ENCODE measurements at places on chromosomes 12 and 14.

DNA sequence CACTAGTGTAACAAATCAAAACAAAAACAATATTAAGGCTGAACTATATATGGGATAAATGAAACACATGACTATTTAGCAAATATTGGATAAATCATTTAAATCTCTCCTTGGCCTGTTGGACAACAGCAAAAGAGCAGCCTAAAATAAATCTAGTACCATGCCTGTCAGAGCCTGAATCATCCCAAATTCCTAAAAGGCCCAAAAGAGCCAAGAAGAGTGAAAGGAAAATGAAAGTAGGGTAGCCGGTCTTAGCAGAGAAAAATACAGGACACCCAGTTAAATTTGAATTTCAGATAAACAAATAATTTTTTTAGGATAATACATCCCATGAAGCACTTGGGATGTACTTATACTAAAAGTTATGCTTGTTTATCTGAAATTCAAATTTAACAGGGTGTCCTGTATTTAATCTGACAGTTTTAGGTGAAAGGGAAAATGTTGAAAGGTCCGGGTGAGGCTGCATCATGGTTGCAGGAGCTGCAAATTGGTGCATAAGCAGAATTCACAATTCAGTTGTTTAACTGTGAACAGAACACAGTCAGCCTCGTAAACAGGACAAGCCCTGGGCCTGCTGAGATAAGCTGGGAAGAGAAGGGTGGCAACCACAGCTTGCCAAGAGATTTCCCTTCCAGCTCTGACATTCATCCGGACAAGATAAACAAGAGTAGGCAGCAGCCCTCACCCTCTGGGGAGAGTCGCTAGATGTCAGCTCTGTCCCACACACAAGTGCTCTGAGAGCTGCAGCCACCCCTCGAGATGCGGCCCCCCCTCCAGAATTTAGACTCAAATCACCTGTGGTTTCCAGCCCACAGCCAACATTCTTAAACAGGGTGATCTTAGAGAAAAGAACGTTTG lies 30.3 kb downstream of the DMAC2L start:
- peak; percentile 77 for DNase-seq

DNA sequence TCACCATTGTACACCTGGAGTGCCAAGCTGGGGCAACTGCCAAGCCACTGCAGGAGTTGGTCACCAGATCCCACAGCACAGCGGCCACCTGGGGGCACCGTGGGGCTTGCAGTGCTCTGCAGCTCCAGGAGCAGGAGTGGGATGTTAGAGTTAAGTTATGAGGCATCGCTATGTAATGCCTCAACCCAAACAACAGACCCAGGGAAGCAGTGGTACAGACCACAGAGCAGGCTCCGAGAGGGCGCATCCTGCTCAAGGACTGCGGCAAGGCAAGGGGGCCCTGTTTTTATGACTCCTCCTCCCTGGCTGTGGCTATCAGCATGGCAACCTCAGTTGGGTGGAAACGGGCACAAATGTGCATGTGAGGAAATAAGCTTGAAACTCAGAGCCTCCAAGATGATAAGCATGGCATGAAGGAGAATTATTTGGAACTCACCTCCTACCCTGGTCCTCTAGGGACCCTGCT lies 63.1 kb downstream of the ARL6IP4 start:
- peak; percentile 93 for DNase-seq

- no peak for DNase-seq
These were observed 948.1 kb downstream of the NRXN3 start for GRCh38 chr14:79118291-79118690.

DNA sequence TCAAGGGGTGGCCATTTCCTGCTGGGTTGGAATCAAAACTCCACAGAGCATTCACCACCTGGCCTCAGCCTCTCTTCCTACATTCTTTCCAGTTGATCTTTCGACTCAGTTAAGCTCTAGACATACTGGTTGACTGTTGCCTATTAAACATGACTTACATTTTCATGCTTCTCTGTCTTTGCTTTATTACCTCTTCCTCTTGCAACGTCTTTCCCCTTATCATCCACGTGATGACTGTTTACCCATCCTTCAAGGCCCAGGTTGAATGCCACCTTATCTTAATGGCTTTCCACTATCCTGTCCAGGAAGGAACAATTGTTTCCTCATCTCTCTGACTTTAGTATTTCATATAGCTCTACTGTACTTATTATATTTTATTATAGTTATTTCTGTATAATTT lies 24.4 kb upstream of the CCDC175 start:
- DNase-seq: no peak

DNA sequence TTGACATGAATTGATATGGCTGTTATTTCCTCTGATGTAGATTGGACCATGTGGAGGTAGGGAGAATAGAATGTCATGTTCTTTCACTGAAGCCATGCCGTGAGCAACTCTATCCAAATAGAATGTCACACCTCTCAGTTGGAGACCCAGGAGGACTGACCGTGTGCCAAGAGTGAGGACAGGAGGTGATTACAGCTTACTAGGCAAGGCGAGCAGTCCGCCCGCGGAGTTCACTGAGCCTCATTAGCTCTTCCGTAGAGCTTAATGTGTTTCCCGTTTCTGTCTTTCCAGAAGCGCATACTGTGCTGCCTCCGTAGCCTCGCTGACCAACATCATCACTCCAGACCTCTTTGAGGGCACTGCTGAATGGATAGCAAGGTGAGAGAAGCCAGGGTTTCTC lies 45.6 kb downstream of the FNTB start:
- peak; percentile 64 for DNase-seq

- DNase-seq: no peak
These were observed 14.4 kb downstream of the RASSF9 start for GRCh38 chr12:85821759-85822158.

DNA sequence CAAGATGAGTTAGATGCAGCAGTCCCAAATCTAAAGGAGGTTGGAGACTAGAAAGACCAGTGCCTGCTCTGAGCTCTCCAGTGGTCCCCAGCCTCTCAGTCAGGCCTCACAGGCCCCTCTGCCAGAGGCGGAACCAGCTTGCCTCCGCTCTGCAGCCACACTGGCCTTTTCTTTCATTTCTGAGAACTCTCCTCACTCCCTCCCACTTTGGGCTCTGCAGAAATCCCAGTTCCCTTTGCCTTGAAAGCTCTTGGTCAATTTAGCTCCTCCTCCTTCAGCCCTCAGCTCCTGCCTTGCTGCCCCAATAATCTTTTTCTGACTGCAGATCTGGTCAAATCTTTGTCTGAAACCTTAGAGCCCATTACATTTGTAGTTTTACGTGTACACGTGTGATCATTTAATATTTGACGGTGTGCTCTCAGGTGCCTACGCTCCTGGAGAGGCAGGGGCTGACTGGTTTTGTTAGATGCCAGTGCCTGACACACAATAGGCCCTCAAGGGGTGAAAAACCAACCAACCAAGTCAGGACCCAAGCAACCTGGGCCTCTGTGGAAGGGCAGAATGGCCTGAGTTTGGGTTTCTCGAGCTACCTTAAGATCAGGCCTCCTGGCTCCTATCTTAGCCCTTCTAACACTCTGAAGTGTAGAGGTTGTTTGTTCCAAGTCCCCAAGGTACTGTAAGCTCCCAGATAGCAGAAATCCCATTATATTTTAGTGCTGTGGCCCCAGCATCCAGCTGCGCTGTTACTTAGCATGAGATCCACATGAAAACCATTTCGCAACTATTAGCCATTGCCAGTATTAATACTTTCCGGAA lies 1.1 kb upstream of the NUDT4 start:
- peak; percentile 31 for DNase-seq

DNA sequence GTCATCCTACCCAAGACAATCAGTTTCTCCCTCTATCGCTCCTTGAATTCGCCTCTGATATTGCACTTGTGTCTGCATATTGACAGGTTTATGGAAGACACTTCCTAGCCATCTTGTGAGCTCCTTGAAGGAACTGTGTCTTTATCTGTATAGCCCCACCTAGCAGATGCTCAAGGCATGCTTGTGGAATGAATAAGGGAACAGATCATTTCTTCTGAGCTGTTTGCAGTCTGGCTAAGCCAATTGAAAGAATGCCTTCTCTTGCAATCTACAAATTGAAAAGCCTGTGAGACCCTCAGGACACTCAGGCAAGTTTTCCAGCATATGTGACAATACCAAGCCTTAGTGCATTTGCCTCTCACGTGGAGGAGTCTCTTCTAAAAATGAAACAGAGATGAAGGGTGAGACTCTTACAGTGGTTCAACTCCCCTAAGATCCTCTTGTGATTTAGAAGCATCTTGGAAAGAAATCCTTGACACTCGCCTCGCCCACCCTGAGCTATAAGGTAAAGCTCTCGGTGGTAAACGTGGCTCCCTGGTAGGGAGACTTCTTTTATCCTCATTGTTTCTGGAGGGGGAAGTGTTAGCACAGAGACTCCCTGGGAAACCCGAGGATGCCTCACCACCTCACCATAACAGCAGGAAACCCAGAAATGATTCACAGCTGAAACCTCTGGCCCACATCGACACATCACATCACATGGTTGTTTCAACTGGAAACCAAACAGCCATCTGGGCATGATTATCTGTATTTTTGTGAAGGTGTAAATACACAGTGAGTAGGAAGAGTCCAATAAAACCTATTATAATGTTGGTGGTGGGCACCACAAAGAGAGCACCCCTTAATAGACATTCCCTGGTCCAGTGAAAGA lies 112.3 kb upstream of the BCL2L14 start:
- no peak for DNase-seq

DNA sequence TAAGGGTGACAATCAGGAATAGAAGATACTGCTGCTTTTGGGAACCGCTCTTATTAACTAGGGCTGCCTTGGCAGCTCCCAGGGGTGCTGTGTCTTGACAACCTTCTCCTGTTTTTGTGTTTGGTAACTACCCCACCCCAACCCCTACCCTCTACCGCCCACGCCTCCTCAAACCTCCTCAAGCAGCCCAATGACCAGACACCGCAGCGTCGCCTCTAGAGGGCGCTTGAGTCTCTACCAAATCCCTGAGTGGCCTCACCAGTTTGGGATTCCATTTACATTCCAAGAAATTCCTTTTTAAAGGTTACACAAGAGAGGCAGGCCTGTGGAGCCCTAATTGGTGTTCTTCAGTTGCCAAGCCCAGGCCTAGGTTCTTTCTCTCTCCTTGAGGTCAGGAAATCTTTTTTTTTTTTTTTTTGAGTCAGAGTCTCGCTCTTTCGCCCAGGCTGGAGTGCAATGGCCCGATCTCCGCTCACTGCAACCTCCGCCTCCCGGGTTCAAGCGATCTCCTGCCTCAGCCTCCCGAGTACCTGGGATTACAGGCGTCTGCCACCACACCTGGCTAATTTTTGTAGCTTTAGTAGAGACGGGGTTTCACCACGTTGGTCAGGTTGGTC lies 72.4 kb upstream of the USP44 start:
- DNase-seq: peak; percentile 69

- no peak for DNase-seq
These were observed 76.0 kb upstream of the ST8SIA1 start for GRCh38 chr12:22410486-22410885.

- DNase-seq: no peak
These were observed 1.2 kb downstream of the SOX5 start for GRCh38 chr12:23948291-23948690.

DNA sequence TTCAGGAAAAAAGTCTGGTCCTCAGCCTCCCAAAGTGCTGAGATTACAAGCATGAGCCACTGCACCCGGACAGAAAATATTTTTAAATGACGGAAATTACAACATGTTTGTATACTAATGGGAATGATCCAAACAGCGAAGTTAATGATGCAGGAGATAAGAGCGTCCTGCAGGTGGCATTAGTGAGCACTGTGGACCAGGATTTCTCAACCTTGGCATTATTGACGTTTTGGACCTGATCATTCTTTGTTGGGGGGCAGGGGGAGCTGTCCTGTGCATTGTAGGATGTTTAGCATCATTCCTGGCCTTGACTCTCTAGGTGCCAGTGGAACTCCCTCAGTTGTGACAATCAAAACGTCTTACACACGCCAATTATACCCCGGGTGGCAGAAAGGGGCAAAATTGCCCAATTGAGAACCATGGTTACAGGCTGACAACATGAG lies 34.1 kb downstream of the SCFD1 start:
- DNase-seq: no peak

- DNase-seq: no peak
These were observed 1.8 kb downstream of the ARID2 start for GRCh38 chr12:45731190-45731775.

GRCh38 chr12:52029685-52030084 lies 21.6 kb upstream of the NR4A1 start:
- no peak for DNase-seq

GRCh38 chr14:64040044-64040443 lies 187.2 kb downstream of the SYNE2 start:
- no peak for DNase-seq

- no peak for DNase-seq
These were observed 35.0 kb downstream of the DTX1 start for GRCh38 chr12:113091506-113091905.

DNA sequence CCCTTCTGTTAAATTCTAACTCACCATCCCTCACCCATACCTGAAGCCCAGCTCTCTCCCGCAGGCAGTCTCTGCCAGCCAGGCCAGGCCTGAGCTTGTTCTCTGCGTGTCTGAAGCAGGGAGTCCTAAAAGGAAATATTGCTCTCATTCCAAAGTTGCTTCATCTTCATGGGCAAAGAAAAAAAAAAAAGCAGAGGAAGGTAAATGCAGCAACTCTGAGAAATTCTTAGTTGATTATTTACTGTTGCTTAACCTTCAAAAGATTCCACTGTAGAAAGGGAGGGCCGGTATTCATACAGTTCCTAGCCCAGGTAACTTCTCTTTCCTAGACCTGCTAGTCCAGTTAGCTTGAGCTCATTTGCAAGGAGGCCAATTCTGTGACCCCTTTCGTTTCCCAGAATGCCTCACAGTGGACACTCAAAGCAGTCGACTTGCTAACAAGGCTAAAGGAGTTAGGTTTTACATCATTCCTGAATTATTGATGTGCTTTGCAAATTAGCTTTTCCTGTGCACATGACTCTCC lies 193.5 kb upstream of the EEA1 start:
- DNase-seq: no peak

DNA sequence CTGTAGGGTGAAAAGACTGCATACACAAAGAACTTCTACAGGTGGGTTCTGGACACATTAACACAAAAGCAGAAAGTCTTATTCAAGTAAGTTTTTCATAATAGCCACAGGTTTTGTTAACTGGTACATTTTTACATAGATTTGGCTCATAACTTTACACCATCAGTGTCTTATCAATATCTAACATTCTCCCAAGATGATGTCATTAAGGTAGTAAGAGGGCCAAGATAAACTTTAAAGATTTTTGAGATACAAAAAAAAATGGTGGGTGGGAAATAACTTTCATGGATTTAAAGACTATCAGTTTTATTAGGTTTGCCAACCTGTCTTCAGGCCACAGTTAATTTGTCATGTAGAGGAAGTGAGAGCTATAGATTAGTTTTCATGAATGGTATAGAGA lies 1.7 kb downstream of the SUPT16H start:
- no peak for DNase-seq

All from right lobe of liver (tissue), 6 donors.